ENCODE measurements at places on chromosomes 11 and 22.

GRCh38 chr11:6251990-6252473 is 7.6 kb upstream of the CCKBR start:
- DNase-seq: no peak

- DNase-seq: no peak
Measured at GRCh38 chr11:119758291-119758690, 29.3 kb upstream of the NECTIN1 start.

DNA sequence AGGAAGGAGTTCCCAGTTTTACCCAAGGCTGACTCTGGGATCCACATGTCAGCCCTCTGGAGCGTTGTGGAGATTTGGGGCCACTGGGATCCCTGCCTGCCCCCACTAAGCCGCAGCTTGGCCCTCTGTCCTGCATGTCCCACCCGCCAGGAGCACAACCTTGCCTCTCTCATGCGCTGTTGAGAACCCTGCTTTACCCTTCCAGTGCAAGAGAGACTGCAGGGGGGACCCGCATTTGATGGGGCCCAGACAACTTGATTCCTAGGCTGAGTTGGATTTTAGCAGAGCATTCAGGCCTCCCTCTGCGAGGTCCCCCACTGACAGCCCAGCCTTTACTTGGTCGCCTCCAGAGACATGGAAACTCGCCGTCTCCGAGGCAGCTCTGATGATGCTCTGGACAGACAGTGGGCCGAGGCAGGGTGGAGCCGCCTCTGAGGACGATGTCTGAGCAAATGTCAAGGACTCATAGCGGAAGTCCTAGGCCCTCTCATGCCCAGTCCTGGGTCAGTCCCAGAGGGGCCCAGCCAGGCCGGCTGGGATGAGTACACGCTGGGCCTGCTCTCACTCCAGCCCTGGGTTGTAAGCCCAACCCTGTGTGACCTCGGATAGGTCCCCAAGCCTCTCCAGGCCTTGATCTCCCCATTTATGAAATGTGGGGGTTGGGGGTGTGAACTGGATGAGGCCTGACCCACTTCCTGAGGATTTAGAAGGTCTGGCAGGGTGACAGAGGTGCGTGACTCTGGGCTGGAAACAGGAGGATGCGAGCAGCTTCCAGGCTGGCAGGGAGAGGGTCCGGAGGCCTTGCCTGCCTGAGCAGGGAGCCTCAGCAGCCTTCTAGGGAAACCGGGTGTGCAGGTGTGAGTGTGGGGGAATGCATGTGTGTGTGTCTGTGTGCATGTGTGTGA is 630 bp downstream of the CD5 start:
- no peak for DNase-seq

GRCh38 chr11:618856-619627 is 3.3 kb upstream of the IRF7 start:
- DNase-seq: no peak

DNA sequence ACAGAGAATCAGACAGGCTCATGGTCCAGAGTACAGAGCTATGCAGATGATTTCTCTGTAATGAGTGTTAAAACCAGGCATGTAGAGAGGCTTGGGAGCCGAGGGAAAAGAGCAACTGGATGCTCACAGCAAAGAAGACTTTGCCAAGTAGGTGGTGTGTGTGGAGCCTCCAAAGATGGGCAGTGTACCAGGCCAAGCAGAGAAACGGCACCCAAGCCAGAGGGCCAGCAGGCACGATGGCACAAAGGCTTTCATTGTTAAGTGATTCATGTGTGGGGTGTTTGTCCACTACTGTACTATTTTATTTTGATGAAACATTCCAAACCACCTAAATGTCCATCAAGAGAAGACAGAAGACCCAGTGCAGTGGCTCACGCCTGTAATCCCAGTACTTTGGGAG is 11.1 kb downstream of the RANGAP1 start:
- DNase-seq: no peak

DNA sequence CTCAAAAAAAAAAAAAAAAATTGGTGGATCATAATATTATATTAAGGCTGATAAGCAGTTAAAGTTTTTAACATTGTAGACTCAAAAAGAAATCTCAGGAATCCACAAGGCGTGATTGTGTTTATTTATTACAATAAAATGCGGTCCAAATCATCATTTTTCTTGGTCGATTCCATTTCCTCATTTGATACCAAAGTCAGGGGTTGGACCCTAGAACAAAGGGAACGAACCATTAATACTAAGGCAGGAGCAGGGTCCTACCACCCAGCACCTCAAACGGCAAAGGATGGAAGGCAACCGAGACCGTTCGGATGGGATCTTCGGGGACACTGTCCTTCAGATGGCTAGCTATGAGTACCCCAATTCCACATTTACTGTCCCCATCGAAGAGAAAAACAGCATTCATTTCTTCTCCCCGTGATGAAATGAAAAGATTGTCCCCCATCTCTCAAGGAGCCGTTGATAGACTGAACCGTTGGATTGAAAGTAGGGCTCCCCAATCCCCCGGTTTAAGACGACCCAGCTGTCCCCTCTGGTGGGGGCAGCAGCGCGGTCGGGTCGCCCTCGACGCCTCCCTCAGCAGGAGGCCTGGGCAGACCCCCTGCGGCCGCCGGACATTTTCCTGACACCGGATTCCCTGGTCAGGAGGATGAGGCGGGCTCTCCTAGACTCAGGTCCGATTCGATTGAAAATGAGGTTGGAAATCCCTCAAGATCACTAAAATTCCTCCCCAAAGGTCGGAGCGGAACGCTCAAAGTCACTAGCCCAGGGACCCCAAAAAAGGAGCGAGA is 607 bp downstream of the DMC1 start:
- DNase-seq: peak; percentile 47

GRCh38 chr11:69950120-69950519 is 128.0 kb upstream of the ANO1 start:
- no peak for DNase-seq

DNA sequence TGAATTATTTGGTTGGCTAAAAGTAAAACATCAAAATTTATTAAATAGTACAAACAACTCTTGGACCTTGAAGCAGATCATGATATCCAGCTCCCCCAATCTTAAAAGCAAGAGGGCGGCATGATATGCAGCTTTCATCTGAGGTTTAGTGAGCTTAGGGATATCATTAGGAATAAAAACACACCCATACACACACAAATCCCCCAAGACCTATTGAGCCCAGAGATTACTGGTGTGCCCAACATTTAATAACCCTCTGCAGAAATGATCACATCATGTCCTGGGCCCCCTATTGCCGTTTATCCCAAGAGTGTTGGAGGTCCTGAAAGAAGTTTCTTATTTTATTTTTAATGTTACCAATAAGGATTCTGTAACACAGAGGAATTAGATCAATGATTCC is at the start of gene OR8D1:
Gene OR8D1 (minus strand): TSS at position 101 of the 400 bp plus-strand sequence. CDS start 3,183 bp downstream, outside the sequence.
- DNase-seq: no peak

DNA sequence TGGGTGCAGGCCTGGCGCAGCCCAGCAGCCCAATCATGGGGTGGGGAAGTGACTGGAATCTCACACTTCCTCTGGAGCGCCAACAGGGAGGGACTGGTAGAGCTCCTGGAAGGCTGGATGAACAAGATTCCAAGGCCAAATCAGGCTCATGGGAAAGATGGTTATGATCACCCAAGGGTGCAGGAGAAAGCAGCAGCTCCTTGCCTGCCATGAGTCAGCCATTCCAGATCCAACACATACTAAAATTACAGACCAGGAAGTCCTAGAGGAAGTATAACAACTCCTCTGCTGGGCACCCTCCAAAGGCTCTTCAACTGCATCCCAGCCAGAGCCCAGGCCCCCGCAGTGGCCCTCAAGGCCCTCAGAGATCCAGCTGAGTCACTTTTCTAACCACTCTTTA is 427.3 kb downstream of the TENM4 start:
- DNase-seq: no peak

DNA sequence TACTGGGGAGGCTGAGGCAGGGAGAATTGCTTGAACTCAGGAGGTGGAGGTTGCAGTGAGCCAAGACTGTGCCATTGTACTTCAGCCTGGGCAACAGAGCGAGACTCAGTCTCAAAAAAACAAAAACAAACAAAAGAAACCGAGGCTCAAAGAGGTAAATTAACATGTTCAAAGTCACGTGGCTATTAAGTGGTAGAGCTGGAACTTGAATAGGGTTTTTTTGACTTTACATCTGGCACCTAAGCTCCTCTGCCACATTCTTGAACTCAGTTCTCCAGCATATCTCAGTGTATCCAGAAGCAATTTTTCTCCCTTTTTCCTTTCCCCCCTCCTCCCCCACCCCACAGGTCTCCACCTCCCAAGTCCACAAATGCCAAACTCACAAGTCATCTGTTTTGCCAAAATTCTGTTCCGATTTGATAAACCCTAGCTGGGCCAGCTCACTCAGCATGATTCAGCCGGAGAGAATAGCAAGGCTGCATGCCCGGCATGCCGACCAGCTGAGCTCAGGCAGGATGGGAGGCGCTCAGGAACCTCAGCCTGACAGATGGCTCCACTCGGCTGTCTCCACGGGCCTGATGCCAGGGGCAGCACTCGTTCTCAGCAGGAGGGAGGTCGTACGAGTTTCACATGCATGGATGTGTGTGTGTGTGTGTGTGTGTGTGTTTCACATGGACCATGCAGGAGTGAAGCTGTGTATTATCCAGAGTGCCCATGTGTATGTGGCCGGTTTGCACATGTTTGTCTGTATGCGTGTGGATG is 63.2 kb upstream of the RRAS2 start:
- DNase-seq: peak; percentile 90

DNA sequence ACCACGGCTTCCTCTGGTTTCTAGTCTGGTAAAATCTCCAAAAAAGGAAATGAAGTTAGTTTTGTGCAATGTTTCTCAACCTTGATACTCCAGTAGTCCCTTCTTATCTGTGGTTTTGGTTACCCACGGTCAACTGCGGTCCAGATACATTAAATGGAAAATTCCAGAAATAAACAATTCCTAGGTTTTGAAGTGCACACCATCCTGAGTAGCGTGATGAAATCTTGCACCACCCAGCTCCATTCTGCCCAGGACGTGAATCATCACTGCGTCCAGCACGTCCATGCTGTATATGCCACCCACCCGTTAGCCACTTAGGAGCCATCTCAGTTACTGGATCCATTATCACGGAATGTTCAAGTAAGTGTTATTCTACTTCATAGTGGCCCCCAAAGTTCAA is 117.0 kb downstream of the FBXO7 start:
- DNase-seq: no peak

GRCh38 chr22:43515902-43516301 is 104.1 kb downstream of the MPPED1 start:
- DNase-seq: no peak

- DNase-seq: no peak
Measured at GRCh38 chr11:64381350-64381749, 22.4 kb downstream of the RPS6KA4 start.

DNA sequence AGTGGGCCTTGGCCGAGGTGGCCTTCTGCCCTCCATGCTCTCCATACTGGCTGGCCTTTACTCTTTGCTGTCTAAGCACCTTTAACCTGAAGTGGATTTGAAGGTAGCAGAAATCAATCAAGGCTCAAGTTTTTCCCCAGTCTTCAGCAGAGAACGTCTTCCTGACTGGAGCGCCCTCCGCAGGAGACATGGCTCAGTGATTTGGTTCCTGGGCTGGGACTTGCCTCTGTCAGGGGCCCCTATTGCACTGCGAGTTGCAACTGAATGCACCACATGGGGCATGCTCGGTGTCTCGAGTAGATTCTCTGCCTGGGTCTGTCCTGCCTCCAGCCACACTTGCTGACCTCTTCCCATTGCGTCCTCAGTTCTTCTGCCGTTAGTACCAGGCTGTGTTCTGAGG is 79.6 kb downstream of the BMAL1 start:
- no peak for DNase-seq

GRCh38 chr11:28903716-28904115 is 795.5 kb downstream of the METTL15 start:
- no peak for DNase-seq

DNA sequence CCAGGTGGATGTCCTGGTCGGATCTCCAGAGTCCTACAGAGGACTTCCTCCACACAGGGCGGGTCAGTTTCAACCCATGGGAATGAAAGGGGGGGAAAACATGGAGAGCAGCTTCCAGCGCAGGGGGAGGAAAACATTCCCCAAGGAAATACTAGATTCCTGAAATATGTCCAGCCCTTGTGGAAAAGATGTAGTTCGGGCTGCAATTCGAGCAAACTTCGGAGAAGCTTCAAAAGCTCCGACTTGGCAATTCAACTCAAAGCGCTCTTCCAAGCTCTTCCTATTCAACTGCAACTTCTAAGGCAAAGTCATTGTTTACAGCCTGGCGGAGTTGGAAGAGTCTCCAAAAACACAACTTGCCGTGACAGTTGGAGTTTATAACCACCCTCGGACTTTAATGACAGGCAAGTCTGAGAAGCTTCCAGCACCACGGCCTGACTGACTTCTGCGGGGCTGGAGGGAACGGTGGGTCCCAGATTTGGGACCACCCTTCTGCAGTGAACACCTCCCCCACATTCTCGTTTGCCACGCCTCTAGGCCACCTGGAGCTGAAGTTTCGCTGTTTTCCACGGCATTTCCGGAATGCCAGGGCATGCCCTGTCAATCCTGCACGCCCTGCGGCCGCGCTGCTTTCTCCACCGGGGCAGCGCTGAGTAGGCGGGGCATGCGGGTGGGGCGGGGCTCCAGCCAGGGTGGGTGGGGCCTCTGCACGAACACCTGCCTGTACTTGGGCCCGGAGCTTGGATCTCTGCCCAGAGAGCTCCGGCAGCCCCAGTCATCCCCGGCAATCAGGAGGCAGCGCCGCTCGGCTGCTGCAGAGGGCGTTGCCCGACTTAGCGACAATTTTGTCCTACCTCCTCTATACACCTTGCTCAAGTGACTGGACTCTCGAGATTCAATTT is 49.0 kb upstream of the BIRC3 start:
- DNase-seq: peak; percentile 77

DNA sequence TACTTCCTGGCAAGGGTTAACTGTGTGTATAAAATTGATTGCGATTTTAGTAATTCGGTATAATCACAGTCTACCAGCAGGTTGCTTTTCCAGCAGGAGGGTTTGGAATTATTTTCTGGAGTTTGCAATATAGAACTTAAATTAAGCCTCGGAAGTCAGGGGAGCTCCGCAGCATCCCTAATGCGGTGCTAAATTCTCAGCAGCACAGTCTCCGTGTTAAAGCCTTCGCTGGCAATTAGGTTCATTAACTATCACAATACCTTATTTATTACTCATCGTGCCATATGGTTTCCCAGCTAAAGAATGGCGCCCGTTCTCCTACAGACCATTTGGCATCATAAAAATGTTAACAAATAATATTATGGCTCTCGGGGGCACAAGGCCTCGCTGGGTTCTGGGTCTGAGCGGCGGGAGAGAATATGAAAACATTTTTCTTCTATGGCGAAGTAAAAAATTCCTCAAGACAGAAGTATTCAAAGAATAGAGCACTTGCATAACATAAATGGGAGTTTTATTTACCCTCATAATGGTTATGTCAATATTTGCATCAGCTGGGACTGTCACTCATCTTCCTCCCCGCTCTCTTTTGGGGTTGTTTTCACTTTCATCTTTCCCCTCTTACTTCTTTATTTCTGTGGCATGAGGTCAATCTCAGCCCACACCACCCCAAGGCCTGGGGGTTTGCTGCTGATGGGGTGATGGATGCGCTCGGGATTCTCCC is 28.1 kb upstream of the ZBTB16 start:
- no peak for DNase-seq

DNA sequence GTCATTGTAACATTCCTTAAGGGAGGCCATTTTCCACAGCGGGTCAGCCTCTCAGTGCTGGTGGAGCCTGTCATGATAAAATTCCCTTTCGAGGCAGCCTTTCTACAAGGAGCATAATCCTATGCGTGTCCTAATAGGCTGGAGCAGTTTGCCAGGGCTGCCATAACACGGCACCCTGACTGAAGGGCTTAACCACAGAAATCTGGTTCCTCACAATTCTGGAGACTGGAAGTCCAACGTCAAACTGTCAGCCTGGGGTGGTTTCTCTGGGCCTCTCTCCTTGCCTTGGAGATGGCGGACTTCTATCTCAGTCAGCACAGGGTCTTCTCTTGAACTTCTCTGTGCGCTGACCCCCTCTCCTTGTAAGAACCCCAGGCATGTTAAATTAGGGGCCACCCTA is 1.4 kb upstream of the RGL4 start:
- no peak for DNase-seq
